Epithelial cell of alveolus of lung (primary cell): ENCODE measurements at places on chromosomes 1 and 21. TPM values are rescaled to one million over a fixed set of nuclear protein-coding genes. Genes with fewer than 3 reads are reported as not detected.

Gene SEMA4A
- 0.65 and 0.88 TPM in 2 replicates for total RNA-seq

Gene RPE65
- 0.32 TPM in 1 of 2 replicates, not detected in the other for total RNA-seq

Gene PCSK9
- total RNA-seq: 1.8 and 40.5 TPM in 2 replicates

Gene C2CD4D
- total RNA-seq: not detected in 2 replicates

Gene BCL2L15
- under 0.01 TPM in 1 of 2 replicates, not detected in the other for total RNA-seq

Gene SLC30A7
- total RNA-seq: 29.9 and 31.3 TPM in 2 replicates

Gene PCAT6
- total RNA-seq: 0.65 and 2.4 TPM in 2 replicates

Gene S100A14
- 1.4 and 3.4 TPM in 2 replicates for total RNA-seq

Gene FCRL2
- total RNA-seq: not detected in 2 replicates

Gene PTPN14
- total RNA-seq: 26.8 and 27.5 TPM in 2 replicates

Gene SH2D1B
- total RNA-seq: not detected in 2 replicates

Gene PCP4L1
- total RNA-seq: not detected in 2 replicates

Gene AQP10
- total RNA-seq: under 0.01 TPM in 1 of 2 replicates, not detected in the other

Gene SAMD11
- total RNA-seq: 30.3 and 46.1 TPM in 2 replicates

Gene S100A1
- total RNA-seq: 0.72 TPM in 1 of 2 replicates, not detected in the other

Gene CXADR
- total RNA-seq: 7.1 and 9.6 TPM in 2 replicates

Gene C1QC
- total RNA-seq: not detected in 2 replicates

Gene AMY1B
- not detected in 2 replicates for total RNA-seq

Gene FTCD
- total RNA-seq: not detected in 2 replicates

Gene FMOD
- 4.7 and 18.1 TPM in 2 replicates for total RNA-seq

Gene TFF2
- total RNA-seq: not detected in 2 replicates

Gene LAMB3
- 4.8 and 35.4 TPM in 2 replicates for total RNA-seq

Gene KIAA1614
- total RNA-seq: 5.2 and 10.5 TPM in 2 replicates

Gene LORICRIN
- total RNA-seq: not detected in 2 replicates

Gene NAXE
- total RNA-seq: 70.1 and 93.0 TPM in 2 replicates

Gene FLAD1
- total RNA-seq: 27.4 and 30.3 TPM in 2 replicates

Gene C8B
- total RNA-seq: not detected in 2 replicates

Gene CD1D
- 7.8 and 17.6 TPM in 2 replicates for total RNA-seq

Gene SPRR2G
- not detected in 2 replicates for total RNA-seq

Gene PDZK1
- 0.39 and 0.72 TPM in 2 replicates for total RNA-seq

Gene TCP10L
- 2.6 TPM in 1 of 2 replicates, not detected in the other for total RNA-seq
